Coronary artery (tissue), 2 donors: ENCODE measurements at places on chromosomes 4 and X.

DNA sequence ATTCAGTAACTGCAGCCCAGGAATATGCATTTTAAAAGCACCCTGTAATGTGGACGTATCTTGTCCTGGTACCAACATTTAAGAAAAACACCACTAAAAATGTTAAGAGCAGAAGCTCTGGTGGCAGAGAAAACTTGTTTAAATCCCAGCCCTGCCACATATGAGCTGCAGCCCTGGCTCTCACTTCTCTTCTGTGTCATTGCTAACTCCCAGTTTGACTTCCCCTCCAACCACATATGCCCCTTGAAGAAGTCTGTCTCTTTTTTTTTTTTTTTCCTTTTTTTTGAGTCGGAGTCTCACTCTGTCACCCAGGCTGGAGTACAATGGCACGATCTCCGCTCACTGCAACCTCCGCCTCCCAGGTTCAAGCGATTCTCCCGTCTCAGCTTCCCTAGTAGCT, 14.8 kb downstream of the LHFPL1 start:
- DNase-seq: no peak

DNA sequence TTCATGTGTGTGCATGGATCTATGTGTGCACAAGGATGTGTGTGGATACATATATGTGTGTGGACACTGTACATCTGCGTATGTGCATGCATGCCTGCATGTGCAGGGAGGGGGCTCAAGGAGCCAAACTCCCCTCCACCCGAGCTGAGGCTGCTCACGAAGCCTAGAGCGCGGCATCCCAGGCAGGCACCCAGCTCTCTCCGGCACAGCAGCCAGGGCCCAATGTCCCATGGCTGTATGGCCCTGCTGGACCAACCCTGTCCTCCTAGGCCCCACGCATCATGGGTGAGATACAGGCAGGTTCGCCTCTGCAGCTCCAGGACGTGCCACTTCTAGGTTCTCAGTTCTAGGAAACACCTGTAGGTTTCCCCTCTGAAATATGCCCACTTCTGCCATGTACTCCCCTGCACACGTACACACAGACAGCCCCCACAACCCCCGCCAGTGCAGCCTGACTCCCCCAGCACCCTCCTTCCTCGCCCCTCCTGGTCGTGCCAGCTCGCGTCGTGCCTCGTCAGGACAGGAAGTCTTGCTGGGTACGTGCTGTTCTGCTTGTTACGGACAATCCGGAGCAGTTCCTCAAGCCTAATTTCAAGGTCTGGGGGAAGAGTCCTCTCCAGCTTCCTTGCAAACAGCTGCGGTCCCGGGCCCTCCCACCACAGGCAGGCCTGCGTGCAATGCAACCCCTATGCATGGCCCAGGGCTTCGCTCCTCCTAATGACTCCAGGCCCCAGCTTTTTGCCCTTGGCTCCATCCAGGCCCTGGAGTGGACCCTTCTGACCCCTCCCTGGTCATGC, 3.2 kb upstream of the ADRA2C start:
- no peak for DNase-seq

- DNase-seq: no peak
Observed at GRCh38 chr4:39170301-39170700, 12.0 kb upstream of the WDR19 start.

DNA sequence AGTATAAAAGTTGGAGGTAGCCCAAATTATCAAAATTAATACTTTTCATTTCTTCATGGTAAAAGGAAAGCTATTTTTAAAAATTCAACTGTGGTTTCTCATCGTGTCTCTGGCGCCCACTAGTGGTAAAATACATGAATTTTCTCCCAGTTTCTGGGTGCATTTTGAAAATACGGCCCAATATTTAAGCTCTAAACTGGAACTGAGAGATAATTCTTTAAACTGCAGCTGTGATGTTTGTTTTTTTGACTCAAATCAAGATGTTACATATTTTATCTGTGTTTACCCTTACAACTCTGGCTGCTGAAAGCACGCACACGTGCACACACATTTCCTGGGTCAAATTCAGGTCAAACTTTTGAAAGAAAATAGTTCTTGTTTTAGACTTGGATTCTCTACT, 123.9 kb upstream of the ACSL4 start:
- DNase-seq: no peak

GRCh38 chrX:15815779-15816437, 25.6 kb downstream of the ZRSR2 start:
- no peak for DNase-seq

DNA sequence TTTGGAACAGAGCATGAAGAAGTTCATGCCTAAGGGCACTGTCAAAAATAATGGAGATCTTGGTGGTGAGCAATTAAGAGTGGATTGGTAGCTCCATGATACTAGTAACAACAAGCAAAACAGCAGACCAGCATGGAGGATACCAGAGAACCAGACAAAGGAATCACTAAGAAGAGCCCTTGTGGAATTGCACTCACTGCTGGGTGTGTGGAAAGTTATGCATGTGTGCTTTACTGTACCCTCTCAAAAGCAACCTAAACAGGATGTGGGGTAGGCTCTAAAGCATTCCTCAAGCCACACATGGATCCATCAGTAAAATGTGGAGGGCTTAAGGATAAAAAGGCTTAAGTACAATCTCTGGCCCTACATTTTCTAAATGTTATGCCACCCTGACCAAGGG, 69.5 kb downstream of the AR start:
- DNase-seq: no peak

GRCh38 chr4:27894951-27895350, 1034.3 kb downstream of the STIM2 start:
- no peak for DNase-seq

DNA sequence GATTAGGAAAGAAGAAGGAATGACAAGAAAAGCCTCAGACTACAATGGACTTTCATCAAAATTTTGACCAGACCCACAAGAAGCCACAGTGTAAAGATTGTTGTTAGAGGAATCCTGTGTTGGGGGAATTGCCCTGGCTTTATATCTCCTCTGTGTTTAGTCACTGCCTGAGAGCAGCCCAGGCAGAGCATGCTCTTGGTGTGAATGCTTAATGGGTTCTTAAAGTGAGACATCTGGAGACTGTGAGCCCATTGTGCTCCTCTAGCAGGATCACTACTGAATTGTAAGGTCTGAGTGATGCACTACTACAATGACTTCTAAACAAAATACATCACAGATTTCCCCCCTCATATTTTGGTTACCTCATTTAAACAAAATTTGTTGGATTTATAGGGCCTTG, 1860.5 kb upstream of the ADGRL3 start:
- no peak for DNase-seq

DNA sequence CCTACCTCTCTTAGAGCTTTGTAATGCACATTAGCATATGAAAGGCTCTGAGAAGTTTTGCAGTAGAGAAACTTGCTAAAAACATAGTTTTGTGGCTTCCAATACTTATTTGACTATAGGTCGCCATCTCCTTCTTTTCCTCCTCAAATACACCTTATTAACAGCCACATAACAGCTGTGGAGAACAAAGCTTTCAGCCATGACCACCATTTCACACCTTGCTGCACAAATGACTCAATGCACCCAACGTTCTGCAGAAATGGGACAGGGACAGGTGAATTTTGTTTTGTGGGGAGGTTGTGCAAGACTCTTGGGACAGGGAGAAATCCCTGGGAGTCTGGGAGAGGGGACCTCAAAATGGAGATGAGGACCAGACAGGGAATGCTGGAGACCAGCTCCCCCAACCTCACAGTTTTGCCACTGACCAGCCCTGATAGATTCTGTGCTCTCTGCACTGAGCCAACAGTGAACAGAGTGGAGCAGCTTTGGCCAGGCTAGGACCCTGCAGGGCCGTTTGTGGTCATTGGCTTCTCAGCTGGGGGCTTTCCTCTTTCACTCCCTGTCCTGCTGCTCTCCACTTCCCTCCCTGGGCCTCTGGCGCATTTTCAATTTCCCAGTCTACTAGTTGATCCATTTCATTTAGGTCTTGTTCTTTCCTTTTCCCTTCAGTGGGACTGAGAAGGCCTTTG, 16.6 kb downstream of the FRMPD3 start:
- no peak for DNase-seq

- DNase-seq: no peak
Observed at GRCh38 chr4:83618431-83618830, 82.5 kb downstream of the GPAT3 start.
